ENCODE measurements at places on chromosomes 2 and 18. TPM values are rescaled to one million over a fixed set of nuclear protein-coding genes. Genes with fewer than 3 reads are reported as not detected.

GRCh38 chr2:11647834-11648600, 22.0 kb downstream of the NTSR2 start:
- no peaks in the 10 kb centered on the region for H3K36me3 ChIP-seq
- DNase-seq, result no peak
- no peak overlapping the region for H3K4me3 ChIP-seq

Gene GPR17
- total RNA-seq, result not detected

- H3K4me3 ChIP-seq, result no peak overlapping the region
- no peaks in the 10 kb centered on the region for H3K27me3 ChIP-seq
- H3K4me1 ChIP-seq, result no peaks in the 10 kb centered on the region
- DNase-seq, result no peak
- H3K27ac ChIP-seq, result no peak overlapping the region
Observed at GRCh38 chr2:151959238-151959637, 131.0 kb upstream of the ARL5A start.

Gene CD226
- 10.5 TPM for total RNA-seq

- DNase-seq, result no peak
- no peaks in the 10 kb centered on the region for H3K36me3 ChIP-seq
Observed at GRCh38 chr18:73352546-73352945, 484.8 kb upstream of the NETO1 start.

DNA sequence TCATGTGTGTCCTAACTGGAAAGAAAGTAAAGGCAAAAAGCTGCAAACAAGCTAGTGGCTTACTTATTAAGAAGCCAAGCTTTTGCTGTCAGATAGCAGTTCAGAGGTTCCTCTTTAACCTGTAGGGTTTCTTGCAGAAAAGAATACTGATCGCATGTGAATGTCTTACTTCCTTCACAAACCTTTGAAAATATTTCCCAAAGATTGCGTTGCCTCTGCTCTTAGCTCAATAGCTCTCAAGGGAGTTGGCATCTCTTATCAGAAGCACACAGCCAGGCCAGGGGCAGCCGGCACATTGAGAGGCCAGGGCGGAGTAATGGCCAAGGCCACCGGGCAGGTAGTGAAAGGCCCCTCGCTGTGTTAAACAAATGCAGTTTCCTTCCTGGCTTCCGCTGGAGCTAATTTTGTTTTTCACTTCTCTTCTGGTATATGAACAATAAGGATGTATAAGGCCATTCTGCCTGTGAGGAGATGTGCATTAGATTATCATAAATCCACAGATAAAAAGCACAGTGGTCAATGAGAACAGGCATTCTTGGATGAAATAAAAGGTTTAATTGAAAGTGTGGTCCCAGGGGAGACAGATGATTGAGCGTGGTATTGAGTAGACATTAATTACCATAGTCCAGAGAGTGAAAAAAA, 542.4 kb upstream of the NRP2 start:
- DNase-seq, result peak; percentile 40
- no peaks in the 10 kb centered on the region for H3K27me3 ChIP-seq

DNA sequence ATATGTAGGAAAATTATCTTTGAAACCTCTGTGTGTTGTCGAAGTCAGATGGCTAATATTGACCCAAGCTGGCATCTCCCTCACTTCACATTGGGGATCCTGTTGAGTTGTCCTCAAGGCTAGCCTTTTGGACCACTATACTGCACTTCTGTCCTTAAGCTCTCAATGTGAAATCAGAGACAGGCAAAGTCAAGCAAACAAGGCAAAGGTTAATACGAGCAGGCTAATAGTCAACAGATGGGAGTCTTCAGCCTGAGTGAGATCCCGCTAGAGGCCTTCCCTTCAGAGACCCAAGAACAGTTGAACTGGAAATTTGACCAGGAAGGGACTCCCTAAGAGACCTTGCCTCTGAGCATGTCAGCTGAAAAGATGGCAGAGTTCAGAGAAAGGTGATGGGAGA, 475.4 kb downstream of the PARD3B start:
- H3K27ac ChIP-seq, result no peak overlapping the region
- no peaks in the 10 kb centered on the region for H3K36me3 ChIP-seq

Gene DNAJC10
- total RNA-seq, result 182 TPM

DNA sequence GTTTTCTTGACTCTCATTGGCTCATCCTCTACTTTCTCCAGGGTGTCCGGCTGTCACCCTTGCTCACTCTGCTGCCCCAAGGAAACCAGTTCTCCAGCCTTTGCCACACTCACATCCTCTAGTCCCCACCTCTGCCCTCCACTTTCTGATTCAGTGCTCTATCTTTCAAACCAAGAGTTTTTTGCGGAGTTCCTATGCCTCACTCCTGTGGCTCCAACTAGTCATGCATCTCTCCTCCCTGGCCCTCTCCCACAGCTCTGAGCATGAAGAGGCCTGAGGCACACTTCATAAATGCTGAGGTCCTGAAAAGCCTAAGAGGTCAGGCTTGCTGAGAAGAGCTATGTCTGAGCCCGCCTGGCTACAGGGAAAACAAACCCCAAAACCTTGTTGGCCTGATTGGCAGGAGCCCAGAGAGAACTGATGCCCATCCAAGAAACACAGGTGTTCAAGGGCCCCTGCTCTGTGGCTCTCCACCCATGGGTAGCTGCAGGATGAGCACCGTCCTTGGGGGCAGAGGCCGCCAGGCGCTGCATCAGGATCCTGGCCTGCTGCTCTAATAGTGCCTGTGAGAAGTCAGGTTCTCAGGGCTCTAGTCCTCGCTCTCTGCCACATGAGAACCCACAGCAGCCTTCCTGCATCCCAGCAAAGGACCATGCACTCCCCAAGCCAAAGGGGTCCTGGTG, 42.1 kb downstream of the HS1BP3 start:
- no peak for DNase-seq
- no peak overlapping the region for H3K27ac ChIP-seq
- no peaks in the 10 kb centered on the region for H3K27me3 ChIP-seq
- H3K36me3 ChIP-seq, result no peaks in the 10 kb centered on the region
- H3K4me1 ChIP-seq, result peaks cover 35% of the 10 kb centered on the region

DNA sequence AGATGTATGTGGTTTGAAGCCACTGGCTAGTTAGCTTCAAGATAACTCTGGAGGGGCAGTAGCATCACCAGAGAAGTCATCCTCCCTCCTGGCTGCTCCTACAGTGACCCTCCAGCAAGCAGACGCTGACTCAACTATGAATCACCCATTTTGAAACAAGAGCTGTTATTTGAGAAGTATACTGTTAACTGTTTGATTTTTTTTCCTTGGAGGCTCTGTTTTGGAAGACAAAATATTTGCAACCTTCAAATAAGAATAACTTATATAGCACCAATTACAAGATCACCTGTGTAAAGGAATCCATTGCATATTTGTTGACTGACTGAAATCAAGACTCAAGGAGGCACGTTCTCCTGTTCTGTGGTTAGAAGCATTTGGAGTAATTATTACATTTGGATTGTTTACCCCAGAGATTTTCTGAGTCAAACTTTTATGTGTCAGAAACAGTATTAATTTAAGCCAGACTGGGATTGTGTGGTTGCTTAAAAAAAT, 313.8 kb downstream of the MTX2 start:
- no peaks in the 10 kb centered on the region for H3K36me3 ChIP-seq
- DNase-seq, result no peak
- H3K4me1 ChIP-seq, result no peaks in the 10 kb centered on the region
- no peaks in the 10 kb centered on the region for H3K27me3 ChIP-seq
- H3K27ac ChIP-seq, result no peak overlapping the region
- no peak overlapping the region for H3K4me3 ChIP-seq

Gene EMX1
- not detected for total RNA-seq

DNA sequence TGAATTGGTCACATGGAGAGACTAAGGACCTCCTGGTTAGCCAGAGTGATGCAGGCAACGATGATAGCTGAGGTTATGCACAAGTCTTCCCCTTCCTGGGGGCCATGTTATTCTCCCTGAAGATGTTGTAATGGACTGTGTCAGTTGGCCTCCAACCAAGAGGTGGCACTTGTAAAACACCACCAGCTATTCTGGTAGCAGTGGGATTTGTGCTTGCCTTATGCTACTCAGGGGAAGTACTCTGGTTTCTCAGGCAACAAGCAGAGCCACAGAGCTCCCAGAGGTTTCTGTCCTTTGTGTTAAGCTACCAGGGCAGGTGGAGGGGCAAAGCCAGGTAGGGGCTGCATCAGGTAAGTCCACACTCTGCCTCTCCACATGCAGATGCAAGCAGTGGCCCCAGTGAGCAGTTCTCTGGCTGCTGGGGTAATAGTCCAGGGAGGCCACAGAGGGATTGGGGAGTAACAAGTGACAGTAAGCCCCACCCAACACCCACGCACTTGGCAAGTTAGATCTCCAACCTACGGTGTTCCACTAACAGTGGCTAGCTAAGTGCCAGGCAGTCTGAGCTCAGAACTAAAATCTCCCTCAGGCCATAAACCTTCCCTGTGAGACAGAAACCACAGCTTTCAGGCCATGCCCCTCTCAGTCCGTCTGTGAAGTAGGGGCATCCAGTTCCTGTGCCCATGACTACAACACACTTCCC, 99.7 kb downstream of the RND3 start:
- H3K36me3 ChIP-seq, result no peaks in the 10 kb centered on the region
- H3K27ac ChIP-seq, result no peak overlapping the region
- no peak for DNase-seq
- no peaks in the 10 kb centered on the region for H3K27me3 ChIP-seq

DNA sequence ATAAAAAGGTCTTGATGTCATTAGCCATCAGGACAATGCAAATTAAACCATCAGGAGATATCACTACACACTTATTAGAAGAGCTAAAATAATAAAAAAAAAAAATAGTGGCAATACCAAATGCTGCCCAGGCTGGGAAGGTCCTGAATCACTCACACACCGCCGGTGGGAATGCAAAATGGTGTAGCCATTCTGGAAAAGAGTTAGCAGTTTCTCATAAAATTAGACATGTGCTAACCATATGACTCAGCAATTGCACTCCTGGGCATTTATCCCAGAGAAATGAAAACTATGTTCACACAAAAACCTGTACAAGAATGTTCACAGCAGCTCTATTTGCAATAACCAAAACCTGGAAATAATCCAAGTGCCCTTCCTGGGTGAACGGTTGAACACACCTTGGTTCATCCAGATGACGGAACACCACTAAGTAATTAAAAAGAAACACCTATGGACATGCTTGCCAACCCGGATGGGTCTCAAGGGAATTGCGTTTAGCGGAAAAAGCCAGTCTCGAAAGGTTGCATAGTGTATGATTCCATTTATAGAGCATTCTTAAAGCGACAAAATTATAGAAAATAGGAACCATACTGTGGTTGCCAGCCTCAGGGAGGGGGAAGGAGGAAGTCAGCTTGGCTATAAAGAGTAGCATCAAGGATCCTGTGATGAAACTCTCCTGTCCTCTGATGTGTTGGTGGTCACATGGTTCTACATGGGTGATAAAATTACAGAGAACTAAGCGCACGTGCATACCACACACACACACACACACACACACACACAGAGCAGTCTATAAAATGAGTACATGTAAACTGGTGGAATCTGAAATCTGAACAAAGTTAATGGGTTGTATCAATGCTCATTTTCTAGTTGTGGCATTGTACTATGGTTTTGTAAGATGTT, 4.6 kb downstream of the MBP start:
- H3K36me3 ChIP-seq, result no peaks in the 10 kb centered on the region
- DNase-seq, result no peak
- H3K4me1 ChIP-seq, result peaks cover 5% of the 10 kb centered on the region
- H3K4me3 ChIP-seq, result no peak overlapping the region

GRCh38 chr2:10617241-10617640, 72.5 kb downstream of the NOL10 start:
- peaks cover 37% of the 10 kb centered on the region for H3K36me3 ChIP-seq
- H3K27me3 ChIP-seq, result no peaks in the 10 kb centered on the region
- DNase-seq, result no peak
- H3K4me1 ChIP-seq, result peaks cover 4% of the 10 kb centered on the region
- no peak overlapping the region for H3K4me3 ChIP-seq

Gene HOXD12
- not detected for total RNA-seq

DNA sequence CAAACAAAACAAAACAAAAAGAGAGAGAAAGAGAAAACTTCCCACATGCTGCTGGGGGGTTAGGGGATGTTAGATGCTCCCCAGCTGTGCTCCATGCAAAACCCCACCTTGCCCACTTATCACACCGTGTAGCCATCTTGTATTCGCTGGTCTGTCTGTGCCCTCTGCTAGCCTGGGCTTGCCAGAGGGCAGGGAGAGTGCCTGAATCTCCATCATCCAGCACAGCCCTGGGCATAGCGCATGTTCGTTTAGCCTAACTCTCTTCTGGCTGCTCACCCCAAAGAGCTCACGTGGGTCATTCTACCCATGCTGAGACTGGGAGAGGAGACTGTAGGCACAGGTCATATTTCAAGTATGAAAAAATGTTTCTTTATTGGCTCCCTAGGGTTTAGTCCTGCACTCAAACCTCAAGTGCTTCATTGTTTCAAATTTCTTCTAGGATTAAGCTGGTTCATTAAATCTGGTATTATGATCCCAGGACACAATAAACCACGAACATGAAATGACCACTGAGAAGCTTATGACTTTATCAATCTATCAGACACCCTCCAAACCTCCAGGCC, 100.5 kb downstream of the KCNF1 start:
- H3K36me3 ChIP-seq, result no peaks in the 10 kb centered on the region
- DNase-seq, result no peak
- H3K4me3 ChIP-seq, result no peak overlapping the region
- H3K27me3 ChIP-seq, result no peaks in the 10 kb centered on the region
- H3K4me1 ChIP-seq, result no peaks in the 10 kb centered on the region
- H3K27ac ChIP-seq, result no peak overlapping the region

Gene AGAP1
- 57.1 TPM for total RNA-seq

DNA sequence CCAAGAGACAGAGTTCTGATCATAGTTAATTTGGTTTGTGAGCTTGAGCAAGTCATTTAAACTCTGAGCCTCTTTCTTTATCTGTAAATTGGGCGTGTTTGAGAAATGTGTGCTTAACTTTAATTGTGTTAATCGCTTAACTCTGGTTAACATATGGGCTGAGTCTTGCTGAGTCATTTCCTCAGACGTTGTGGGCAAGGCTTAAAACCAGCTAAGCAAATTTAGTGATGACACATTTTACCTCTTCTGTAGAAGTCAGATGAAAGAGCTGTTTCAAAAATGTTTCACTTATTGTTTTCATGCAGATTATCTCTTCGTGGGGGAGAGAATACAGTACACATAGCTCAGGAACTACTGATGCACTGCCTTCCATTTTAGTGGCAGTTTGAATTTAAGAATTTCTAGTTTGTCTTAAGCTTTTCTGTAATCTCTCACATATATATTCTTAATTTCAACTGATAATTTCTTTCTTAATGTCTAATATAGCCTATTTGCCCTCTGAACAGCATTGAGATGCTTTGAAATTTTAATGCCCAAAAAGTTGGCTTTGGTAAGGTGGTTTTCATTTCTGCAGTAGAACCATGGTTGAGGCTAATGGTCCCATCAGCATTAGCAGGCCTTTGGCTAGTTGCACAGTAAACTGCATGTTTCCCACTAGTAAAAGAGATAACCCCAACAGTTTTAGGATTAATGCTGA, 34.9 kb downstream of the RAB10 start:
- DNase-seq, result peak; percentile 60
- no peak overlapping the region for H3K4me3 ChIP-seq
- H3K36me3 ChIP-seq, result no peaks in the 10 kb centered on the region
- peaks cover 80% of the 10 kb centered on the region for H3K4me1 ChIP-seq
- no peak overlapping the region for H3K27ac ChIP-seq
